Brain microvascular endothelial cell (primary cell): ENCODE measurements at places on chromosomes 2 and 18.

- no peak for DNase-seq
Measured at GRCh38 chr2:23385351-23385747, 370 bp downstream of the KLHL29 start.

GRCh38 chr18:74113711-74114110 is 33.9 kb downstream of the FBXO15 start:
- no peak for DNase-seq

DNA sequence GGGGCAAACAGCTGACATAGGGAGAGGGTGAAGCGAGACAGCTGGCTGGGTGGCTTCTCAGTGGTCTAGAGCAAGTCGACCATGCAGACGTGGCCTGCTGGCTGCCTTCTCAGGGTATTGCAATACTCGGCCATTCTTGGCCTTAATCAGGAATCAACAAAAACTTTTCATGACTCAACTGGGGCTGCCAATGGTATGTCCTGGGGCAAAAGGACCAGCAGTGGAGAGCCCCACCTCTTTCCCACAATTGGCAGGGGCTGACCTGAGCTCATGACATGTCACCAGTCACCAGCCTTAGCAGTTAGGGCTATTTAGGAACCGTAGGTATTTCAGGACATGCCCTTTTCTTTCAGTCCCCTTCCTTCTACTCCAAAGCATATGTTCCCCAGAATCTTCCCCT is 19.1 kb downstream of the PLA2R1 start:
- DNase-seq = no peak

DNA sequence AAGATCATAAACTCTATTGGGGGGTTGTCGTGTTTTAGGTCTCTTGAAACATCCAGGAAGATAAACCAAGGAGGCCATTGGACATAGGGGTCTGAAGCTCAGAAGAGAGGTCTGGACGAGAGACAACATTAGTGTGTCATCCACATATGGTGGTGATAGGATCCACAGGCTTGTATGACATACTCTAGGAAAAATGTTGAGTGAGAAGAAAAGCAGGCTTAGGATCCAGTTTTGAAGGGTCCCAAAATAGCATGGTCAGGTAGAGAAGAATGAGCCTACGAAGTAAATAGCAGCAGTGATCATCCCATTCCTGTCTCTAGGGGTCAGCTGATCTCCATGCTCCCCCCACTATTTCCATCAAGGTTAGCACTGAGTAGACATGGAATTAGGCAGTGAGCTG is 166.8 kb downstream of the ANKRD30B start:
- no peak for DNase-seq

DNA sequence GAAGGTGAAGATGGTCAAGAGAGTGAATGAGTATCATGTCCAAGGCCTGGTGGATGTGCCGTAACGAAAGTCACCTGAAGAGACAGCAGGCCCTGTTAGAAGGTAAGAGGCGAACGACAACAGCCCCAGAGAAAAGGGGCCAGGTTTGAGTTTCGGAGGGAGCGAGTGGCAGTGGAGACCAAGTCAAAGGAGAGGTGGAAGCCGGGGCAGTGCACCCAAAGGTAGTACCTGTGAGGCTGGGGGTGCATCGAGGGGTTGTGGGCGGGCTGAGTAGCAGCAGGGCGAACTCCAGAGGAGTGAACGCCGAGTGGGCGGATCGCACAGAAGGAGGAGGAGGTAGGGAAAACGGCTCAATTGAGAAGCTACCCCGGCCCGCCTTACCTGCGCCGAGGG is 358 bp downstream of the USP37 start:
- no peak for DNase-seq

- no peak for DNase-seq
Measured at GRCh38 chr2:240098349-240098748, 37.8 kb downstream of the COPS9 start.

DNA sequence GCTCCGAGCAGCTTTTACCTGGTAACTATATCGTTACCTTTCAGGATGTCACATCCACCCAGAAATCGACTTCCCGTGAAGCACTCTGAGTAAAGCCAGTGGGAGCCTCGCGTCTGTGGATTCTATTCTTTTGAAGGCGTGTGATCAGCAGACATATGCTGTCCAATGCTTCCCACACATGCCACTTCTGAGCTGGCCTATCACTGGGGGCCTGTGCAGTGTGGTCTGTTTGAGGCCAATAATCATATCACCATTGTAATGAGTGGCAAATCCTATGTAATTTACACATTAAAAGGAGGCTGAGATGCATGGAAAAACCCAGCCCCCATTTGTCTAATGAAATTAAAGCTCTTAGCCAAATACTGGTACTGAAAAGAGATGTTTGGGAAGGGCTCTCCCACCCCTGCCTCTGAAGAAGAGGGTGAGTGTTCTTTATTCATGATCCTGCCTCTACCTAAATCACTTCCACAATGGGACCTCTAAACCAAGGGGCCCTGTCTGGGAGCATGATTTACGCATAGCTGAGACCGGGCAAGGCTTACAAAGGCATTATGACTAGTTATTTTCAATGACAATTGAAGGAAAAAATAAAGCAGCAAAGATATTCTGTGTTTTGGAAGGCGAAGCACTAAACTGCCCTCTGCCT is 686.8 kb downstream of the ZEB2 start:
- no peak for DNase-seq

DNA sequence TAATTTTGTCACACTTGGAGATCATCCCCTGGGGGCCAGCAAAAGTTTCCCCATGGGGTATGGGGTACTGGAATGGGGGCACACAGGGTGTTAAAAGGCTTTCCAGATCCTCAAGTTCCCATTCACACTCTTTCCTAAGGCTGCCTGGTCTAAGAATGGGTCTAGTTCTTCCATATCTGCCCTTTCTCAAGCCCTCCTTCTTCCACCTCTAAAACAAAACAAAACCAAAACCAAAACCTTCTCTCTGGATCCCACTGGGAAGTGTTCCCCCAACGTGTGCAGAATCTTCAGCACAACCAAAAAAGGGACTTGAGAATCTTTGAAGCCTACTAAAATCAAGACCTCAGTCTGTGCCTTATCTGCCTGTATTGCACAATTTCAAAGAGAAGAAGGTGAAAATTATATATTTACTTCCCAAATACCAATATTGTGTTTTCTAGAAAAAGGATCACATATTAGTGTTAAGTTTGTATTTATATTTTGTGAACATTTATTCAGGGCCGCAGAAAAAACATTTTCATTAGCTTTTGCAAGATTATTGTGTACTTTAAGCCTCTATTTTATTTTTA is 207.2 kb upstream of the TCF4 start:
- DNase-seq = no peak

DNA sequence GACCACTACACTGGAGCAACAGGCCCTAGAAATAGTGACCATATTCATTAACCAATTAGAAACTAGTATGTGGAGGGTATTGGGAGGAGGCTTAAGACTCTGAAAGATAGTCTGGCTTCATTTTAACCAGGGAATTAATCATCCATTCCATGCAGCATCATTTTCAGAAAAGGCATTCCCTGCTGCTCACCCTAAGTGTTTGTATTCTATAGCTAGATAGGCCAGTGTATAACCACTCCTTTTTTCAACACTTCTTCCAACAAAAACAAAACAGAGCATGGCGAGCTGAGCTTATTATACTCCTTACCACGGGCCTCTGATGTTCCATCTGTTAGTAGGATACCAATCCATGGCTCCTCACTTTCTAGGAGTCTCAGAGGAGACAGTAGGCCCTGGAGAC is 112.0 kb upstream of the PKDCC start:
- DNase-seq = no peak

- DNase-seq = no peak
Measured at GRCh38 chr2:240236217-240237111, 96.0 kb upstream of the OTOS start.

DNA sequence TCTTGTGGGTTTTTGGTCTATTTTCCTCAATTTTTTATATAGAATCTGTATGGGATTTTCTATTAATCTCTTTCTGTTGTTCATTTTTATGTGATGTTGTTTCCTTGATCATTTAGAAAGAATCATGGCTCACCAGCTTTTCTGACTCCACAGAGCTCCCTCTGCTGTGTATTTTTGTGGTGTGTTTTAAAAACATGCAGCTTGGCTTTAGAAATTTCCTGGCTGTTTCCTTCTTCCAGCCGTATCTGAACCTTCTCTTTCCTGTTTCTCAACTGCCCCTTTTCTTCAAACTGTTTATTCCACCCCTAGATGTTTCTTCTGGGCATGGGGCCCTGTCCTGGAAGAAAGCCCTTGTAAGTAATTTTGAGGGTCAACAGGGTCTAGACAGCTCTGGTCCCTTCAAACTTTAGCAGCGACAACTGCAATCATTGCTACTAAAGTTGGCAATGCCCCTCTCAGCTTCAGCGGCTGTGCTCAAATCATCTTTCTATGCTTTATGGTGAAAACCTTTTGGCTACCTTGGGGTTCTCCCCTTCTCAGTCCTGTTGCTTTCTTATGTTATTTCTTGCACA is 17.6 kb upstream of the COPS8 start:
- no peak for DNase-seq

DNA sequence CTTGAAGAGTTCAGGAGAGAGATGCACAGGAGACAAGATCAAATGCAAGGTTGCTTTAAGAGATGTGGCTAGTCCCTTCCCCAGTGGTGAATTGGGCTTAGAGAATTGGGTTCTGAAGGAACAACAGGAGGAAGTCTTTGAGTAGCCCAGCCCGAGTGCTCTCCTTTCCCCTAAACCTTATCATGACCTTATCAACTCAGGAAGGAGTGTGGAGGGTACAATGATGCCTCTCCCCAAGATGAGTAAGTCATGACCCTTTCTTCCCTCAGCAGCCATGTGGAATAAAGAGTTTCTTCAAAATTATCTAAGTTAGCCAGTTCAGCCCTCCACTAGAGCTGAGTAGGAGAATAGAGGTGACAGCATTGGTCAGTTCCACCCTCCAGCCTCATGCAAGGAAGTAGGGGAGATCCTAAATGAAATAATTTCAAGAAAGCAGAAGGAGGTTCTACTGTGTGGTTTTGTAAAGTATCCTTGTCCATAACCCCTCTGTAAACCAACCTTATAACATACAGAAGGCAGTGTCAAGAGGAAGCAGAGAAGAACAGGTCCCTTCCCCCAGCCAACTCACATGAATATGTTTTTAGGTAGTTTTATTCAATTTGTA is 88.4 kb downstream of the ARHGAP15 start:
- no peak for DNase-seq
